ENCODE measurements at places on chromosomes 11 and 22.
A peak's percentile ranks its signal among the peaks of the same experiment; 100 is the strongest.

- DNase-seq = peak; percentile 64
These were observed 8.3 kb downstream of the SEC14L6 start for GRCh38 chr22:30538280-30538679.

- no peak for DNase-seq
These were observed 113.1 kb downstream of the ARHGAP42 start for GRCh38 chr11:100800202-100800601.

GRCh38 chr22:22394591-22394990 is 114.0 kb downstream of the ZNF280B start:
- no peak for DNase-seq

DNA sequence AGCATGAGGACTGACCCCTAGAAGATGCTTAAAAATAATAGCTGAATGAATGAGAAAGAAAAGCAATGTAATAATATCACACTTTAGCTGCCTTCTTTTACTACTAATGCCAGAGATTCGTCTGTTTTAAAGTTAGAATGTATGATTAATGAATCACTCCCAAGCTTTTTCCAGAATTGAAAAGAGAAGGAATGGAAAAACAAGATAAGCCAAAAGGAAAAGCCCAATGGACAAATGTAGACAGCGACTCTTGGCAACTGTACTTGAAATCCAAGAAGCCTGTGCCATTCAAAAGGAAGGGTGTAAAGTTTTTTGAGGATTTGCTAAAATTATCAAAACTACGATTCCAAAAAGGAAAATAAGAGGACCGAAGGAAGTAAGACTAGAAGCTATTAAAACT is 40.8 kb upstream of the PAMR1 start:
- no peak for DNase-seq

Measured in Daoy (cell line).